ENCODE measurements at places on chromosomes 5 and 9.

DNA sequence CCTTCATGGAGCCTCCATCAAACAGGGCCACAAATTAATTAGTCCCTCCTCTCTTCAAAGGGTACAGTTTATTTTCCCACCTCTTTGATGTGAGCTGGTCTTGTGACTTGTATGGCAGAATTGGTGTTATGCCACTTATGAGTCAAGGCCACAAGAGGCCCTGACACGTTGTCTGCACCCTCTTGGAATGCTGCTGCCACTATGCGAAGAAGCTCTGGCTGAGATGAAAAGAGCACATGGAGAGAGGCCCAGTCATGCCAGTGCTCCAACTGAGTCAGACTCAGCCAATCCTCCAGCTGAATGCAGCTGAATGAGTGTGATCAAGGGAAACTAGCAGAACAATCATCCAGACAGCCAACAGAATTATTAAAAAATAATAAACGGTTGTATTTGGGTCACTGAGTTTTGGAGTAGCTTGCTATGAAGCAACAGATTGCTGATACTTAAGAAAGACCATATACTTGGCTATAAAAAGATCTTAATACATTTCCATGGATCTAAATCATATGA lies 128.3 kb downstream of the MARCHF11 start:
- DNase-seq: no peak

- DNase-seq: peak; percentile 11
Observed at GRCh38 chr9:5671711-5672353, 42.9 kb downstream of the RIC1 start.

- DNase-seq: no peak
Observed at GRCh38 chr5:145699846-145700245, 135.3 kb downstream of the PRELID2 start.

DNA sequence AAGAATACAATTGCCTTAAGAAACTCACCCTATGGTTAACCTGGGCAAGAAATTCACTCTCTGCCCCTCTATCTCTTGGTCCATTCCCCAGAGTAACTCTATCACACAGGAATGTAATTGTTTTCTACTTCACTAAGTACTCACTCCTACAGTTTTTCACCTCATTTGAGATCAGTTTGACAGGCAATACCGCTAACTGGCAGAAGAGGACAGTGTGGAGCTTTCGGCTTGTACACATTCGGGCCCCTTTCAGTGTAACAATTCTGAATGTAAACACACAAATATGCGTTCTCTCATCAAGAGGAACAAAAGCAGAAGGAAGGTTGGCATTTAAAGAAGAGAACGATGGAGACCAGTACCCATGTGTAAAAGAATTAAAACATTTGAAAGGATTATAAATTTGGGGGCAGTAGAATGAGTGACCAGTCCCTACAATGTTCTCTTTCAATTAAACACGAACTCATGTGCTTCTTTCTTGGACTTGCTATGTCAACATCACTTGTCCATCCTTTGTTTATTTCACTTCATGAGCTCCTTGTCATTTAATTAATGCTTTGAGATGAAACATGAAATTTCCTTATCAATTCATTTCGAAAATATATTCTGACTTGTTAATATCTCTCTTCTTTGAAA lies 188.5 kb upstream of the GRAMD2B start:
- peak; percentile 5 for DNase-seq

DNA sequence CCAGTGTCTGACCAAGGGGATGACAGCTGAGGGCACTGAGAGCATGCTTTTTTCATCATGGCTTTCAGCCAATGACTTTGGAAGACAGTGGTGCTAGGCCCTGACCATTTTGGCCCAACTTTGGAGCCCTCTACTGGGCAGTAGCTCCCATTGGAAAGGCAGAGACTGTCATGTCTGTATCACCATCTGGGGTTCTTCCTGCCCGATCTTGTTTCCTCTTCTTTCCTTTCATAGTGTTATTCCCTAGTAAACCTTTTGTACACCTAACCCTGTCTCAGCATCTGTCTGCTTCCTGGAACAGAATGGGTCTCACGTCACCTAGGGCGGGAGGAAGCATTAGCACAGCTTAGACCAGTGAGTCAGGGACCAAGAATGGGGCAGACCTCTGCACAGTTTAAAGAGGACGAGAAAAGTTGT lies 97.4 kb upstream of the MAST4 start:
- peak; percentile 30 for DNase-seq

DNA sequence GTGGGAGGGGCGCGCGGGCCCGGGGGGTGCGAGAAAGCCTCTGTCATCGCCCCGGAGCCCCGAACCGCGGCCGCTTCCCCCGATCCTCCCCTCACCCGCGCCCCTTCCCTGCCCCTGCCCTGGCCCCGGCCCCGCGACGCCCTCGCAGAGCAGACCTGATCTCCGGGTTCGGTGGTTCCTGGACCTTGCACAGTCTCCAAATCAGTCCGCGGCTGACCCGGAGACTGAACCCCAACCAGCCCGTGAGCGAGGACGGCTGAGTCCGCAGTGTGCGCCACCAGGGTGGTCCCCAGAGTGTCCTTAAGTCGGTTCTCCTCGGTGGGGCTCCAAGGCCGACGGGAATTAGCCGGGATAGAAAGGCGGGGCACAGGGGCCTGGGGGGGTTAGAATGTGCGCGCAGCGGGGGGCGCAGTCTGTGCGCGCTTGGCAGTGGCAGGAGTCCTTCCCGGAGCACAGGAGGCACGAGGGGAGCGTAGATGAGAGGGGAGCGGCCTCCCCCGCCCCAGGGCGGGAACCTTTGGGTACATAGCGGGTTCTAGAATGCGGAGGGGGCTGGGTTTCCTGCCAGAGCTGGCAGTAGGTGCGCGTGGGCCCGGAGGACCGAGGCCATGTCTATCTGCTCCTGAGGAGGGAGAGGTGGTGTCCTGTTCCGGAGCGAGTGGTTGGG lies 779 bp downstream of the PKN3 start:
- DNase-seq: peak; percentile 61

DNA sequence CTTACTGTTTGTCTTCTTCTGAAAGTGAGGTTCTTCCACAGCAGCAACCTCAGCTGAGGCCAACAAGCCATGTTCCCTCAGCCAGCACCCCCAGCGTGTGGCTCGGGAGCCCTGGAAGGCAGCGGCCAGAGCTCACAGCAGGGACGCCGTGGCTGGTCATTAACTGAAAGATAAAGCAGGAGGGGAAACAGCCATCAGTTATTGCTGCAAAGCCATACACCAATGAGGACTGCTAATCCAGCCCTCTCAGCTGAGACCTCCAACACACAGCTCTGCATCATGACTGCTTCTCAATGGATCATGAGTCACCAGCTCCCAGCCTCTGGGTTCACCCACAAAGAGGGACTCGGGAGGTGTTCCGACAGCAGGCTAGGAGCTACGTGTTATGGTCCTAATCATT lies 24.3 kb downstream of the ABCA1 start:
- no peak for DNase-seq

DNA sequence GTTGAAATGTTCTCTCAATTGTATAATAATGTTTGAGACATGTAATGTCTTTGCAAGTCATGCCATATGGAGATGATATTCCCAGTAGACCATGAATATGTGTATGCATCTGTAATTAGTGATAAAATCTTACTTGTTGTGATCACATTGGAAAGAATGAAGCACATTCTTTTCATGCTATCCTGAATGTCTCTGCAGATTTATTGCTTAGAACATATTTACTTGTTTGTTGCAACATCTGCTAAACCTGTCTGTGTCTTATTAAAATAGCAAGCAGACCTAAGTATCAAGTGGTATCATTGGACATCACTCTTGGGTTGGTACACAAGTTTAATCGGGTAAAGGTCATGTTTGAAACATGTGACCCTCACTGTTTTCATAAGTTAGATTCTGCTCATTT lies 265.5 kb upstream of the CD180 start:
- DNase-seq: no peak

GRCh38 chr9:135615666-135616618 lies 23.4 kb downstream of the GLT6D1 start:
- DNase-seq: no peak

DNA sequence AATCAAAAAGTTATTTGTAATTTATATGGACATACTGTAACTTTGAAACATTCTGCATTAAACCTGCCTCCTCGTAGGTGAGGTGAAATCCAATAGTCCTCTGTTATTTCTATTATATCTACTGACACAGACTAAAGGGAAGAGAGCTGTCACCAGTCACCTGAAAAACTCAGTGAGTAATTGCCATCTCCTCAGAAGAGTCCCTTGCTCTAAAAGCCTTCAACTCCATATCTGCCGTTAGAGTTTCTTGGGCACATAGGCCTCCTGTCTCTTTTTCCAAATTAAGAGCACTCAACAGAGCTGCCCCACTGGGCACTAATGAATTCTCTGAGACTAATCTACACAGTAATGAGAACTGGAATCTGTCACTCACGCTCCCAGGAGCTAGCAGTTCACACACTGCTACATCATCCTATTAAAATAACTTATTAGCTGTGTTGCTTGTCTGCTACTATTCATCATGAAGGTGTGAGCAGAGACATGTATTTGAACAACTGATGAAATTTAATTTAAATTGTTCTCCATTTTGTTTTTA lies 67.3 kb upstream of the VCAN start:
- DNase-seq: no peak

- DNase-seq: peak; percentile 38
Observed at GRCh38 chr5:10627160-10627701, 63.4 kb downstream of the ANKRD33B start.

- peak; percentile 56 for DNase-seq
Observed at GRCh38 chr9:129414377-129414992, 206.4 kb downstream of the C9orf50 start.

GRCh38 chr5:81301271-81302015 lies at the start of gene ZCCHC9:
Gene ZCCHC9, plus strand, starts transcription at chr5:81301587. Its CDS starts 3,171 bp downstream, at chr5:81304758.
- DNase-seq: peak; percentile 97

DNA sequence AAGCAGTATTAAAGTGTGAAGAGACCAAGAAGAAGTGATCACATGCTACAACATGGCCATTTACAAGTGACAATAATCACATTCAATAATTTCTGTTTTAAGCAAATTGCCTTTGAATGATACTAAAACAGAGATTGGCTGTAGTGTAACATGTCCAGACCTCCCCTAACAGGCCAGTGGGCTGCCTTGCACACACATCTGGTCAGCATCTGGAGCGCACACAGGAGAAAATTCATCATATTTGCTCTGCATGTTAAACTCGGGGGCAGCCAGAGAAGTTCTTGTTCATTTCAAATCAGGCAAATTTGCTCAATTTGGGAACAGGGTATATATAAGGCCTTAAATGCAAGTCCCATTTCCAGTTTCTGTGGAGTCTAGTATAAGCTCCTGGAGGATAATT lies 111.1 kb upstream of the FBXL7 start:
- DNase-seq: no peak

DNA sequence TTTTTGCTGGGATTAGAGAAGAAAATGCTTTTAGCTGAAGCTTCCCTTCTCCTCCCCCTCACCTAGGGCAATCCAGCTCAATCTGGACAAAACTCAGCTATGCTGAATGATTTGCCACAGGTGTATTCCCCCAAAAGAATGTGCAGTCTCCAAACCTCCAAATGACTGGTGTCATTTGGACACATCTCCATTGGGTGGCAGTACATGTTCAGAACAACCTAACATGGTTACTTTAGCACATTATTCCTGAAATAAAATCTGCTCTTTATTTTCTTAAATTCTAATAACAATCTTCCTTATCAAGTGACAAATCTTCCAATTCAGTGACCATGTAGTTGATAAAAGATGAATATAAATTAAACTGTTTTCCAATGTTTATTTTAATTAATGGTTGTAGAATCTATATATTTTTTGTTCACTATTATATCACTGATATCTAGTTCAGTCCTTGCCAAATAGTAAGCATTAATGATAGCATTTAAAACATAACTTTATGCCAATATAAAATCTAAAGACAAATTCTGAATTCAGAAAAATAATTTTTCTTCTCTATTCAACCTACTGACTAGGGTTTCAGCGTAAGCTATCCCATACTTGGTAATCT lies 61.3 kb upstream of the MOCS2 start:
- DNase-seq: peak; percentile 16

GRCh38 chr5:140339636-140340035 lies 6.8 kb downstream of the HBEGF start:
- no peak for DNase-seq

DNA sequence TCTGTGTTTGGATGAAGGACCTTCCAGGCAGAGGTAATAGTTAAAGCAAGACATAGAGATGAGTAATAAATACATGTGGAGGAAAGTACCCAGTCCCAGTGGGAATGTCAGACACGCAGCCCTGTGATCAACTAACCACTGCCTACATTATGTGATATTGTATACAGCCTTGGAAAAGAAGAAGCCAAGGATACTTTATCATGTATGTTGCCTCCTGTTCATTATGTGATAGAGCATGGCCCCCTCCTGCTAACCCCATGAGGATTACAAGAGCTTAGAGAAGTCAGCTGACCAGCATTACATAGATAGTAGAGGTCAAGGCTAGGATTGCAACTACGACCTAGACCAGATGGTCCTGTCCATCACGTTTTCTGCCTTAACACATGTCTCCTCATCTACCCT lies 497.0 kb upstream of the TNC start:
- no peak for DNase-seq

DNA sequence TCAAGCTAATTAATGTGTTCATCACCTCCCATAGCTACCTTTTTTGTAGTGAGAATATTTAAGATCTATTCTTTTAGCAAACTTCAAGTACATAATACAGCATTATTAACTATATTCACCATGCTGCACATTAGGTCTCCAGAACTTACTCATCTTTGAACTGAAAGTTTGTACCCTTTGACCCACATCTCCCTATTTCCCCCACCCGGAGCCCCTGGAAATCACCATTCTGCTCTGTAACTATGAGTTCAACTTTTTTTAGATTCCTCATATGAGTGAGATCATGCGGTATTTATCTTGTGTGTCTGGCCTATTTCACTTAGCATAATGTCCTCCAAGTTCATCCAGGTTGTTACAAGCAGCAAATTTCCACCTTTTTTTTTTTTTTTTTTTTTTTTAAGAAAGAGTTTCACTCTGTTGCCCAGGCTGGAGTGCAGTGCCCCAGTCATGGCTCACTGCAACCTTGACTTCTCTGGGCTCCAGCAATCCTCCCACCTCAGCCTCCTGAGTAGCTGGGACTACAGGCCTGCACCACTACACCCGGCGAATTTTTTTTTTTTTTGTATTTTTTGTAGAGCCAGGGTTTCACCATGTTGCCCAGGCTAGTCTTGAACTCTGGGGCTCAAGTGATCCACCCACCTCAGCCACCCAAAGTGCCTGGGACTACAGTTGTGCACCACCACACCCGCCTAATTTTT lies 100.4 kb upstream of the SAP30L start:
- no peak for DNase-seq

- peak; percentile 84 for DNase-seq
Observed at GRCh38 chr9:136544964-136545691, 720 bp downstream of the NOTCH1 start.

GRCh38 chr5:30040488-30041118 lies 1152.9 kb upstream of the CDH6 start:
- DNase-seq: peak; percentile 37

DNA sequence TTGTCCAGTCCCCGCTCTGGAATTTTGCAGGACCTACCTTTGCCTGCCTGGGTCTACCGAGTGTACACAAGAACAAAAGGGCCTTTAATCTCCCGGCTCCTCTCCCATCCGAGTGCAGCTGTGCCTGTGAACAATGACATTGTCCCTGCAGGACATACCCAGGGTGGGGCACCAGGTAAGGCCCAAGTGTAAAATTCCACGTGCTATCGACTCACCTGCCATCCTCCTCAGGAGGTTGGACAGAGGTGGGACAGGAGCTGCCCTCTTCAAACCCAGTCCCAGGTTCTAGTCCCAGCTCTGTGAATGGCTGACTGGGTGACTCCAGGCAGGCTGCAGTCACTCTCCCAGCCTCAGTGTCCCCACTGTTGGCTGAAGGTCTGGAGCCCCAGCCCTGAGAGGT lies 159.6 kb upstream of the ALDH1B1 start:
- DNase-seq: no peak

GRCh38 chr5:143918961-143919360 lies 107.0 kb downstream of the HMHB1 start:
- DNase-seq: no peak
